CD4-positive, alpha-beta T cell treated with Interleukin-10 for 1 hour (primary cell): ENCODE measurements at places on chromosomes 16 and 17.

DNA sequence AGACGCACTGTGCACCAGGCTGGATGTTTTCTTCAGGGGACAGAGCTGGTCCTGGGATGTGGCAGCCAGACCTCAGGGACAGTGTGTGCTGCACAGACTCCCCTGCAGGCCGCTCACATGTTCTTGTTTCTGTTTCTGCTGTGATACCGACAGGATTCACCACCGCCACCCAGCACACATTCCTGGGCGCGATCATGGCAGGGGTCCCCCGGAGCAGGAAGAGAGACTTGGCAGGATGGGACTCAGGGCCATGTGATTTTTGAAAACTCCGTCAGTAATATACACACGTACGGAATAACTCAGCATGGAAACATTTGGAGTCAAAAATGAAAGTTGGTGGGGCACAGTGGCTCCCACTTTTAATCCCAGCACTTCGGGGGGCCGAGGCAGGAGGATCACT, 79.0 kb downstream of the HAPSTR1 start:
- DNase-seq, result no peak

- DNase-seq, result no peak
Observed at GRCh38 chr16:84800158-84800978, 19.4 kb upstream of the CRISPLD2 start.

- no peak for DNase-seq
Observed at GRCh38 chr16:72241008-72241407, 69.1 kb upstream of the PMFBP1 start.

- DNase-seq, result no peak
Observed at GRCh38 chr16:7602291-7602950, 269.8 kb downstream of the RBFOX1 start.

DNA sequence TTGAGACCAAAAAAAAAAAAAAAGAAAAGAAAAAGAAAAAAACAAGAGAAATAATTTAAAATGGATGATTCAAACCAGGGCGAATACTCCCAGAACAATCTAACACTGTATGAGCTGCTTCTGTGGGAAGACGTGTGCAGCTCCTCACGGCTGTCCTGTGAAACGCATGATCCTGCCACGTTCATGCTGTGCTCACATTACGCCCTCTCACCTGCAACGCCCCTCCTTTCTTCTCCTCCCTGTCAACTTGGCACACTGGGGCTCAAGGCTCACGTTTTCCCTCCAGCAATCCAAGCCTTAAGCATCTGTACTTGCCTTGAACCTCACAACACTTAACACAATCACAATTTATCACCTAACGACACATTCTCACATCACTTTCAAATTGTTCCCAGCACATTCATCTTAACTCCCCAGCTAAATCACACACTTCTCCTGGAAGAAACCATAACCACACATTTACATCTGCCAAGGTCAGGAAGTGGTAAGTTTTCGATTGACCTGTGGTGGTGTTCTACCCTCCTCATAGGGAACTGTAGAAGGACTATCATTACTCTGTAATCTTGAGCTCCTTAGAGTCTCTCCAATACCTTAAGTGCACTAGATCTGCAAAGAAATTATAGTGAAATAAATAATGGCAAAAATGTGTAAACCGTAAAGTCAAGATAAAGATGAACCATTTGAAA, 29.1 kb downstream of the MBTPS1 start:
- no peak for DNase-seq

DNA sequence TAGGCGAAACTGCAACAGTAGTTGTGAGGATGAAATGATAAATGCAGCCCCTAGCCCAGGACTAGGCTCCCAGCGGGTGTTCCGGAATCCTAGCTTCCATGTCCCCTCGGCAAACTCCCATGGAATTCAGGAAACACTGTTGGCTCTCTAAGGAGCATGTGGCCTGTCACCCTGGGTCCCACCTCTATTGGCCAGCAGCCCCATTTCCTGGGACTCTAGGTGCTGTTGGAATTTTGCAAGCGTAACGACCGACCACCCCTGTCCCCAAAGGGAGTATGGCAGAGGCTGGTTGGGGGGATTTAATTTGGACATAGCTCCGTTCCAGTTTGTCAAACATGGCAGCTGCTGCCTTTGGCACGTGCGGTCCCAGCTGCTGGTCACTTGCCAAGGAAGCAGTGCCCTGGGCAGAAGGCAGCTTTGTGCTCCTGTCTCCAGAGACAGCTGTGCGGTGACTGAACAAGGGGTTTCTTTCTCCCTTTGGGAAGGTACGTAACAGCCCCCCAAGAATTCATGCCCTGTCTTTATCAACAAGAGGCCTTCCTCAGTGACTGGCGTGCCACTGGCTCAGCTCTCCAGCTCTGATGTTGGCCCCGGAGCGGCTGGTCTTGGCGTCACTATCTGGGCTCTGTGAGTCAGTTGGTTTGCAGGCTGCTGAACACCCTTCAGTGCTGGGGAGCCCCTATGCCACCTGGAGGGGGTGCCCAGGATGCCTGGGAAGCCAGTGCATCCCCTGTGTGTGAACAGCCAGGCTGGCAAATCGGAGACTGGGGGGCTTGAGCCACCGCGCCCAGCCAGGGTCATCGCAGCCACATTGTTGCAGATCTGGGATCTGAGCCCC, 235.2 kb upstream of the TNRC6C start:
- no peak for DNase-seq

- peak; percentile 44 for DNase-seq
Observed at GRCh38 chr16:68590201-68590994, 51.3 kb downstream of the ZFP90 start.

DNA sequence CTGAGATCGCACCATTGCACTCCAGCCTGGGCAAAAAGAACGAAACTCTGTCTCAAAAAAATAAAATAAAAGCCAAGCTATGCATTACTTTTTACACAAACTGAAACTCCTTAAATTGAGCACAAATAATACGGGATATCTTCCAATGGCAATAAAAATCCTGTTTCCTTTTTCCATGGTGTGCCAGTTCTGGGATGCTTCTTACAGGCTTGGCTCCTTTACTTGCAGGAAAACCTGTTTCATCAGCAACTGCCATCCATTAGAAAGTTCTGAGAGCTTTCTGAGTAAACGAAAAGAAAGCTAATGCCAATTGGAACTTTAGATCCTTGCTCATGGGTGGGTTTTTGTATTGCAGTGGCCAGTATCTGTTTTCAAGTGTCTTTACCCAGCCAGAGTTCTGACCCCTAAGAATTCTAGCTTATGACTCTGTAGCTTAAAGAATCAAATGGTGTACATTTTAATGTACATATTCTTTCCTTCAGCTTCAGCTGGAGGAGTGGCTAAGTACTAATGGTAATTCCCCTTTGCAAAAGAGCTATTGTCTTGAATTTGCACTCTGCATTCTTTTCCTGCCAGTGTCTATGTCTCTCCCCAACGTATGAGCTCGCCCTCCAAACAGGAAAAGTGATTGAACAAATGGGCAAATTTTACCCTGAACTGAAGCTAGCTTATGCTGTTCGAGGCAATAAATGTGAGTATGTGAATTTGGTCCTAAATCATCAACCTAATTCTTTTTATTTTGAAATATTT, 21.5 kb upstream of the DDX19A start:
- no peak for DNase-seq

- DNase-seq, result no peak
Observed at GRCh38 chr17:16953841-16954240, 18.1 kb downstream of the TNFRSF13B start.

- peak; percentile 21 for DNase-seq
Observed at GRCh38 chr16:3879258-3879886, 1.1 kb downstream of the CREBBP start.

DNA sequence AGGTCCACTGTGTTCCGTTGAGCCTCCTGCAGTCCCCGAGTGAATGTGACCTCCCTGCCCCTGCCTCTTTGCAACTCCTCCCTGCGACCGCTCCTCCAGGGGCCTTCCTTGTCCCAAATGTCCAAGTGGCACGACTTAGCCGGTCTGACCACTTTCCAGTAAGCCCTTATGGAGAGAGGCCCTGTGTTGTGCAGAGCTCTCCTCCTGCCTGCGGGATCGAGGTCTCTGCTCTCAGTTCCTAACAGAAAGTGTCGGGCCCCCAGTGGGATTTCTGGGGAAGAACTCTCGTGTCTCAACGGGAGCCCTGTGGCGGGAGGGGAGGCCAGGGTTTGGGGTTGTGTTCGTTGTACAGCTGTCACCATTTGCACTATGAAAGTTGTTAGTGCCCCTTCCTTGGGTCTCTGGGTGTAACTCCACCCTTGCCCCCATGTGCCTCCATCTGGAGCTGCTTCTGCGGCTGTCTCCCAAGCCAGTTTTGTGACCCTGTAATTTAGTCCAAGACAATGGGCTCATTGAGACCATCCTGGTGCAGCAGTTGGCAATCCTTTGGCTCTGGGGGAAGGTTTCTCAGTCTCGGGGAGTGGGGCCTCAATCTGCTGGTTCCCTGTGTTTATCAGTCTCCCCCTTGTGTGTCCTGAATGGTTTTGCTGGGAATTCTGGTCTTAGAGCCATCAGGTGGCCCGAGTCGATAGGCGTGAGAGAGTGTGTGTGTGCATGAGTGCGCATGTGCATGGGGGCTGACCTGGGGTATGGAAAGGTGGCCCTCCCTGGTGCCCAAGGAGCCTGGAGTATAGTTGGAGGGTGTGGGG, 234.5 kb downstream of the SEC14L1 start:
- DNase-seq, result no peak

- no peak for DNase-seq
Observed at GRCh38 chr17:19417611-19418010, 6.6 kb downstream of the RNF112 start.

DNA sequence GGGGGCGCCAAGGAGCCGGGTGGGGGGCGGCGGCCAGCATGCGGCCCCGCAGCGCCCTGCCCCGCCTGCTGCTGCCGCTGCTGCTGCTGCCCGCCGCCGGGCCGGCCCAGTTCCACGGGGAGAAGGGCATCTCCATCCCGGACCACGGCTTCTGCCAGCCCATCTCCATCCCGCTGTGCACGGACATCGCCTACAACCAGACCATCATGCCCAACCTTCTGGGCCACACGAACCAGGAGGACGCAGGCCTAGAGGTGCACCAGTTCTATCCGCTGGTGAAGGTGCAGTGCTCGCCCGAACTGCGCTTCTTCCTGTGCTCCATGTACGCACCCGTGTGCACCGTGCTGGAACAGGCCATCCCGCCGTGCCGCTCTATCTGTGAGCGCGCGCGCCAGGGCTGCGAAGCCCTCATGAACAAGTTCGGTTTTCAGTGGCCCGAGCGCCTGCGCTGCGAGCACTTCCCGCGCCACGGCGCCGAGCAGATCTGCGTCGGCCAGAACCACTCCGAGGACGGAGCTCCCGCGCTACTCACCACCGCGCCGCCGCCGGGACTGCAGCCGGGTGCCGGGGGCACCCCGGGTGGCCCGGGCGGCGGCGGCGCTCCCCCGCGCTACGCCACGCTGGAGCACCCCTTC, 484 bp downstream of the FZD2 start:
- DNase-seq, result peak; percentile 9

- no peak for DNase-seq
Observed at GRCh38 chr17:17041018-17041521, 1.2 kb upstream of the MPRIP start.
